ENCODE measurements at places on chromosomes 2 and 18.
A peak's percentile ranks its signal among the peaks of the same experiment; 100 is the strongest.

DNA sequence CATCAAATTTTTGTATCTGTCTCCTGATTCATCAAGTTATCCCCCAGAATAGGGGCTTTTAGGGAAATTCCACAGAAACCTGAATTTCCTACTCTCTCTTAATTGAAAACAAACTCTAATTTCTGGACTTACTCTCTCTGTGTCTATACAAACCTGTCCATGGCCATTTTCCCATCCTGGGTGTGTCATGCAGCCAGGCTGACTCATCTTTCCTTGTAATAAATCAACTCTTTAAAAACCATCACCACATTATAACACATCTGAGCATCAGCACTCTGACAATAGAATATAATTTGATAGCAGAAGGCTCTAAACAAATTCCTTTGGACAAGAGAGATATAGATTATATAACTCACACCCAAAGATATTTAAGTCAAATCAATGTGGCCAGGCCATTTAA is 610.2 kb downstream of the DCC start:
- DNase-seq, result no peak

- DNase-seq, result no peak
Observed at GRCh38 chr2:136718273-136718672, 47.1 kb upstream of the THSD7B start.

DNA sequence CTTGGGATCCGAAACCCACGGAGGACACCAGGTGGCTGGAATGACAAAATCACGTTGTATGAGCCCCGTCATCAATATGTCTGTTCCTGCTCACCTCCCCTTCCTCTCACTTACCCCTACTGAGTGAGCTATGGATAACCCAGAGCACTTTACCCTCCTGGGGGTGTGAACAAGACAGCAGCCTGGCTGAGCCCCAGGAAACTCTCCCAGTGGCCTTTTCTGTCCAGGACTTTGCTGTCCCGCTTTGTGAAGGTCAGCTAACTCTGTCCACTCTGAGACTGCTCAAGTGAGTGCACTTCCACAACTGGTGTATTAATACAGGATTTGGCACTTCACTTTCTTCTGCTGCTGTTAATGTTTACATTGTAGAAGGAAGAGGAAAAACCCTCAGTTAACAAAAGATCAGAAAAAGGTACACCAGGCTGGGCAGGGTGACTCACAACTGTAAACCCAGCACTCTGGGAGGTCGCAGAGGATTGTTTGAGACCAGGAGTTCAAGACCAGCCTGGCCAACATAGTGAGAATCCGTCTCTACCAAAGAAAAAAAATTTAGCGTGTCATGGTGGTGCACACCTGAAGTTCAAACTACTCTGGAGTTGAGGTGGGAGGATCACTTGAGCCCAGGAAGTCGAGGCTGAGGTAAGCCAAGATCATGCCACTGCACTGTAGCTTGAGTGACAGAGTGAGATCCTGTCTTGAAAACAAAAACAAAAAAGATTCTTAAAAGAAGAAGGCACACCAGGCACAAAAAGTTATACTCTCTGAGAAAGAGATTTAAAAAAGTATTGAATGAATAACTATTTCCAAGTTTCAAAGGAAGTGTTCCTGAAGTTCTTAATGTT is 90.3 kb downstream of the CLHC1 start:
- DNase-seq, result no peak

DNA sequence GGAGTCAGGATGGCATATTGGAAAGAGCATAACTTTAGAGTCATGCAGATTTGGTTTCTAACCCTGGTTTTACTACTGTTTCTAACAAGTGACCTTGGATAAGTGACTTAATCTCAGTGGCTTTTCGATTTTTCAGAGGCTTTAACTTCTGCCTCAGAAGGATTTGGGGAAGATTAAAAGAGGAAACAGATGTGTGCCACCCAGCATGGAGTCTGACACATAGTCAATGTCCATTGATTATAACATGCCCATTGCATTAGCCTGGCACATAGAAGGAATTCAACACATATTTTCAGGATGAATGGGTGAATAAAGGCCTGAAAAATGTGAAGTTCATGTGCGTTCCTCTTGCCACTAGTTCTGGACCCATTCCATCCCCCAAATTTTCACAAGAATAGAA is 438.2 kb downstream of the EPHA4 start:
- no peak for DNase-seq

GRCh38 chr18:51196118-51196810 is 1.2 kb downstream of the MEX3C start:
- peak; percentile 45 for DNase-seq

- no peak for DNase-seq
Observed at GRCh38 chr2:161418715-161419637, 2.9 kb downstream of the TBR1 start.

- DNase-seq, result no peak
Observed at GRCh38 chr2:239767021-239767905, 257.9 kb downstream of the NDUFA10 start.

DNA sequence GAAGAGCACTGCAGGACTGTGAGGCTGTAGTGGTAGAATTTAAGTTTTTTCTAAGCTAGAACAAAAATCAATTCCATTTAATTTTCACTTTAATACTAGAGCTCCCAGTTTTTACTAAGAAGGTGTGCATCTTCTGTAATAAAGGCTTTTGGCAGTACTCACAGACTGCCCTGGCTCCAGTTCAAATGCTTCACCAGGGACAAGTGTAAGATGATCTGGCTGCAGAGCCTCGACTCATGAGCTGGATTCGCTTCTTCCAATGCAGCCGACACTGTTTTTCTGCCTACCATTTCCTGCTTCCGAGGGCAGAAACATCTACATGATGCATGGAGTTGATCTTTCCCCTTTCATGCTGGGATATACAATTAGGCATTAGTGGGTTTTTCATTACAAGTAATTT is 87.0 kb downstream of the FARSB start:
- no peak for DNase-seq

- no peak for DNase-seq
Observed at GRCh38 chr2:49404108-49404507, 249.8 kb upstream of the FSHR start.

DNA sequence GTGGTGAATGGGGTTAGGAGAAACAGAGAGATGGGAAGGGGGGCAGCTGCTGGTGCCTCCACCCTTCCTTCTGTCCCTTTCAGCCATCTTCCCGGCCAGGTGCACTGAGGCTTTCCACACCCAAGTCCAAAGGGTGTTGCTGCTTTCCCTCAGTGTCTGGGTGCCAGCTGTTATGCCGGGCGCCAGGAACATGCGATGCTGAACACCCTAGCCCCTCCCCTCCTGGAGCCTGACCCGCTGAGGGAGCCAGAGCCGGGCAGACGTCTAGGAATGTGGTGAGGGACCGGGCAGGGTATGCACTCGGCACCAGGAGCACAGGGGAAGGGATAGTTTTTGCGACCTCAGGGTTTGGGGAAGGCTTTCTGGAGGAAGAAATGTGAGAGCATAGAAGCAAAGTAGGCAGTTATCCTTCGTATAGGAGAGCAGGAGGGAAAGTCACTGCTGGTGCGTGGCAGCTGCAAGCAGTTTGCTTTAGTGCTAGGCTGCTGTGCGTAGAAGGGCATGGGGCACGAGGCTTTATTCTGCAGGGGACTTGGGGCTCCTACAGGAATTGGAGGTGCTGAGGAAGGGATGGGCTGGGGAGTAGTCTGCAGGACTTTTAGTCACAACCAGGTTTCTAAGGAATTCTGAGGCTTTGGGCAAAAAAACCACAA is 147.7 kb downstream of the TSN start:
- DNase-seq, result no peak

GRCh38 chr2:208098267-208098666 is 26.1 kb downstream of the CRYGD start:
- no peak for DNase-seq

DNA sequence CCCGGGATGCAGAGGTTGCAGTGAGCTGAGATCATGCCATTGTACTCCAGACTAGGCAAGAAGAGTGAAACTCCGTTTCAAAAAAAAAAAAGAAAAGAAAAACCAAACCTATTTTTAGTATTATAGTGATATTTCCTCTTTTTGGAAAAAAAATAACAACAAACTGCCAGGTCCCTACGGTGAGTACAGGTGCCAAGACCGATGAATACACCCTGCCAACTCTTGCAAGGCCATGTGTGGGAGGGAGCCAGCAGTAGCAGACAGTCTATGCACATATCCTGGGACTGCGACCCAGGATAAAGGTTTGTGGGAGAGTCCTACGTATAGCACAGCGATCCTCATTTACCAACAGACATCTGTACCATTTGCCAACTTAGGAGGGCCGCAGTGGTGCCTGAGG is 69.6 kb upstream of the DNMT3A start:
- no peak for DNase-seq

GRCh38 chr2:155298001-155298400 is 599.5 kb downstream of the KCNJ3 start:
- DNase-seq, result no peak

- DNase-seq, result no peak
Observed at GRCh38 chr2:141103216-141103615, 1027.6 kb downstream of the LRP1B start.

DNA sequence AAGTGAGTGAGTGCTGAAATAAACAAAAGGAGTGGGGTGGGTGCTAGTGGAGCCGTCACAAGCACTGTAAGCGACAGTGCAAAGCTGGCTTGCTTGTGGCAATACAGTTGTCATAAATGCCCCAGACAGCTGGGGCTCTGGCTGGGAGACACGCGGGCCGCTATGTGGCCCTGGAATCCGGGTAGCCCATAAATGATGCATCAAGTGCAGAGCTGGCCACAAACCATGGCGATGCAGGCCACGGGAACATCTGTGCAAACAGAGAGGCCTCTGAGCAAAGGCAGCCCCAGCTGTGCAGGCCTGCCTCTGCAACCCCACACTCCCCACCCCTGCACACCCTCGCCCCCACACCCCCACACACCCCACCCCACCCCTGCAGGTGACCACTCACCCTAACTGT is 349.2 kb upstream of the ID2 start:
- DNase-seq, result peak; percentile 58

- no peak for DNase-seq
Observed at GRCh38 chr2:172674968-172675303, 60.7 kb upstream of the RAPGEF4 start.

GRCh38 chr2:19614066-19614465 is 255.6 kb upstream of the OSR1 start:
- no peak for DNase-seq

GRCh38 chr2:10486601-10487079 is 38.5 kb upstream of the ODC1 start:
- no peak for DNase-seq

GRCh38 chr2:8602809-8603208 is 79.0 kb upstream of the ID2 start:
- DNase-seq, result no peak

DNA sequence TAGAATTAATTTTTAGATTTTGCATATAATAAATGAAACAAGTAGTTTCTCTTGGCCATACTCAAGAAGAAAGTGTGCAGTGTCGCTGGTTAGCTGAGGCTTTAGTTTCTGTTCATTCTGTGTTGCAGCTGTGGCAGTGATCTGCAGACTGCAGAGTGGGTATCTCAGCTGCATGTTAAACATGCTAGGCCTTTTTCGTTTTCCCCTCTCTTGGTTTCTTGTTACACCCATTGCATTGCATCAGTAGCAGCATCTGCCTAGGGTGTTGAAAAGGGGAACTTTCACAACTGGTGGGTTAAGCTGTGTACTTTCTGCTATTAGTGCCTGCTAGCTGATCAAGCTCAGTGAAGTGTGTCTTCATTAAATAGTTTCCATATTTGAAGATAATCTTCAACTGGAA is 51.3 kb downstream of the ACSL3 start:
- DNase-seq, result no peak

- no peak for DNase-seq
Observed at GRCh38 chr2:176477336-176477735, 208.1 kb downstream of the MTX2 start.

GRCh38 chr2:69629921-69630608 is 13.5 kb downstream of the AAK1 start:
- no peak for DNase-seq

DNA sequence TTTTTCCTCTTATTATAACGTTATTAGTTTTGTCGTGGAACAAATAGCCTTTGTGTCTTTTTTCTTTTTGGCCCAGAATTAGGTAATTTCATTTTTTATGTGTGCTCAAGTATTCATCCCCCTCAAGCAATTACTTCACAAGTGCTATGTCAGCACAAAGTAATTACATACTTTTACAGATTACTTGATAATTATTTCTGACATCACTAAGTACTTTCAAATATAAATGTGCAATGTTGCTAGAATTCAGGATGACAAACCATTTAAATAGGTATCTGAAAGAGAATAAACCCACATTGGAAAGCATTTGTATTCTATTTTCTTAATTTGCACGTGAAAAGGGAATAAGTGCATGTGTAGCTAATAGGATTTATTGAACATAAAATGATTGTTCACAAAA is 238.2 kb downstream of the CDH7 start:
- DNase-seq, result no peak

GRCh38 chr2:201407265-201407664 is 44.0 kb downstream of the TRAK2 start:
- no peak for DNase-seq

GRCh38 chr18:58194028-58194427 is 150.0 kb downstream of the NEDD4L start:
- DNase-seq, result no peak

GRCh38 chr18:9914334-9914583 is 443 bp downstream of the VAPA start:
- DNase-seq, result no peak

DNA sequence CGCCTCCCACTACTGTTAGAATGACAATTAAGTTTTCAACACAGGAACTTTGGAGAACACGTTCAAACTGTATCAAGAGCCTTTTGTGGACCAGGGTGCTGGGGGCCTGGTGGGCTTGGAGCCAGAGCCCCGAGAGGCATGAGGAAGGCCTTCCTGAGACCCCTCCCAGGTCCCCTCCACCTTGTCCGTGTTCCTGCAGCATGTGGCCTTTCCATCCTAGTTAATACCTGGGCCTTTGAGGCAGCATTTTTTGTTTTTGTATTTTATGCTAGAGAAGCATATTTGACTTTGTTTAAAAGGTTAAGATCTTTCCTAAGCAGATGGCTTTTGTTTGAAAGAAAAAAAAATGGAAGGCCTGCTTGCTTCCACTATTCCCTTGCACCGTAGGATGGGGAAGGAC is 68.0 kb downstream of the INPP4A start:
- DNase-seq, result no peak

DNA sequence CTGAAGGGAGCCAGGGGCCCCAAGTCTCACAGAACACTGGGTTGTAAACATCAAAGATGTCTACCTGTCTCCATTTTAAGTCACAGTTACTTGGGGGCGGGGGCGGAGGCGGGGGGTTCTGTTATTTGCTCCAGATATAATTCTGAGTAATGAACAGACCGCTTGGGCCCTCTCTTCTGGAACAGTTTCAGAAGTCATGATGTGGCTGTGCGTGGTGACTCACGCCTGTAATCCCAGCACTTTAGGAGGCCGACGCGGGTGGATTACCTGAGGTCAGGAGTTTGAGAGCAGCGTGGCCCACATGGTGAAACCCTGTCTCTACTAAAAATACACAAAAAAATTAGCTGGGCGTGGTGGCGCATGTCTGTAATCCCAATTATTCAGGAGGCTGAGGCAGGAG is 157.9 kb upstream of the APCDD1 start:
- DNase-seq, result no peak

- DNase-seq, result no peak
Observed at GRCh38 chr18:13379930-13380690, 161.6 kb downstream of the LDLRAD4 start.

Data from DND-41 (cell line).